ENCODE measurements at places on chromosomes 3 and 15. TPM values are rescaled to one million over a fixed set of nuclear protein-coding genes. Genes with fewer than 3 reads are reported as not detected.
A peak's percentile ranks its signal among the peaks of the same experiment; 100 is the strongest.

GRCh38 chr3:27713435-27714145 is 8.5 kb downstream of the EOMES start:
- DNase-seq, result no peak

GRCh38 chr3:4986175-4986781 is 7.0 kb downstream of the BHLHE40 start:
- DNase-seq, result no peak

GRCh38 chr3:99248130-99248529 is 346.6 kb upstream of the DCBLD2 start:
- peak; percentile 36 for DNase-seq

- no peak for DNase-seq
Measured at GRCh38 chr3:15216501-15216900, 10.5 kb downstream of the CAPN7 start.

- DNase-seq, result no peak
Measured at GRCh38 chr3:14554715-14555114, 14.6 kb upstream of the GRIP2 start.

GRCh38 chr3:171792531-171792930 is 17.8 kb downstream of the PLD1 start:
- DNase-seq, result peak; percentile 57

- DNase-seq, result peak; percentile 77
Measured at GRCh38 chr3:112656043-112656442, 15.1 kb upstream of the CCDC80 start.

MYO5A gene
- total RNA-seq, result 31.3 TPM

CIB2 gene
- 0.08 TPM for total RNA-seq

CCR9 gene
- not detected for total RNA-seq

NEK11 gene
- 2.8 TPM for total RNA-seq

All from HT1080 (cell line).